ENCODE measurements at places on chromosomes 7 and 10. TPM values are rescaled to one million over a fixed set of nuclear protein-coding genes. Genes with fewer than 3 reads are reported as not detected.

GHRHR gene
- total RNA-seq: not detected

JAZF1 gene
- 18.2 TPM for total RNA-seq

CRYGN gene
- total RNA-seq: not detected

GARIN1A gene
- 3.4 TPM for total RNA-seq

CCL24 gene
- 1.7 TPM for total RNA-seq

PDGFA gene
- total RNA-seq: 69.4 TPM

PNLIPRP2 gene
- total RNA-seq: not detected

Measured in left lung (tissue), 14 donors.